ENCODE measurements at places on chromosomes 6 and 20. TPM values are rescaled to one million over a fixed set of nuclear protein-coding genes. Genes with fewer than 3 reads are reported as not detected.

DNAH8 gene
- total RNA-seq = under 0.01 TPM

SYCP2L gene
- total RNA-seq = not detected

SYNDIG1 gene
- total RNA-seq = not detected

FERMT1 gene
- total RNA-seq = 4.9 TPM

SLPI gene
- total RNA-seq = 2.8 TPM

RFX6 gene
- not detected for total RNA-seq

C20orf144 gene
- total RNA-seq = under 0.01 TPM

NFS1 gene
- total RNA-seq = 18.9 TPM
